ENCODE measurements at places on chromosomes 6 and 20.

- DNase-seq = no peak
Measured at GRCh38 chr6:64225503-64225902, 589.9 kb downstream of the PHF3 start.

GRCh38 chr6:124994648-124995047, 32.4 kb downstream of the RNF217 start:
- DNase-seq = no peak

- no peak for DNase-seq
Measured at GRCh38 chr6:122372647-122373046, 26.8 kb upstream of the HSF2 start.

- DNase-seq = no peak
Measured at GRCh38 chr6:30681766-30682142, 4.7 kb downstream of the PPP1R18 start.

DNA sequence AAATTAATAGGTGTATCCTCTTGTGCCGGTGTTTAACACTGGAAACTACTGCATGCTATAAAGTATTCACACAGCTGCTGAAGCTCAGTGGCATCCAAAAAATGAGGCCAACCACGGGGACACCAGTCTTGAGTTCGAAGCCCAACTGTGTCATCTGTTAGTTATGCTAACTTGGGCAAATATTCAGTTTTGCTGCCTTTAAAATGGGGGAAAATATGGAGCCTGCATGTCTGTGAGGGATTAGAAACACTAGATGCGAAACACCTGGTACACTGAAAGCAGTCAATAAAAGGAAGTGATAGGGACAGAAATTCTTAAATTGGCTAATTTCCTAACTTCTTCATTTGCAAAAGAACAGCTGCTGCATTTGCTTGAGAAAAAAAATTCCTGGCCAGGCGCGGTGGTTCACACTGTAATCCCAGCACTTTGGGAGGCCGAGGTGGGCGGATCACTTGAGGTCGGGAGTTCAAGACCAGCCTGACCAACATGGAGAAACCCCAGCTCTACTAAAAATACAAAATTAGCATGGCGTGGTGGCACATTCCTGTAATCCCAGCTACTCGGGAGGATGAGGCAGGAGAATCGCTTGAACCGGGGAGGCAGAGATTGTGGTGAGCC, 36.6 kb upstream of the MLIP start:
- no peak for DNase-seq

DNA sequence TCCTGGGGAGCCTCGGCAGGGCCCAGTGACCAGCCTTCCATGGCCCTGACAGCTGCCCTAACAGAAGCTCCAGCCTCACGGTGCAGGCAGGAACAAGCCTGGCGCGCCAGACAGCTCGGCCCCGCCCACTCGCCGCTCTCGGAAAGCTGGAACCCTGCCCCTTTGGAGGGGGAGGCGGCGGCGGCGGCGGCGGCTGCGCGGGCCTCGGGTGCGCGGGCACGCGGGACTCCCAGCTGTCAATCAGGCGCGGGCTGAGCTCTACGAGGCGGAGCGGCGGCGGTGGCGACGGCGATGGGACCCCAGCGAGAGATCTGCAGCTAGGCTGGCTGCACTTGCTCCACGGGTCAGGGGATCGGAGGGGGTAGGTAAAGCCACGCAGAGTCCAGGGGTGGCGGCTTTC, at the start of gene NRSN1:
NRSN1 (plus strand) TSS at position 236 of the 400 bp plus-strand sequence. CDS start 8,113 bp downstream, outside the sequence.
- peak; percentile 65 for DNase-seq

DNA sequence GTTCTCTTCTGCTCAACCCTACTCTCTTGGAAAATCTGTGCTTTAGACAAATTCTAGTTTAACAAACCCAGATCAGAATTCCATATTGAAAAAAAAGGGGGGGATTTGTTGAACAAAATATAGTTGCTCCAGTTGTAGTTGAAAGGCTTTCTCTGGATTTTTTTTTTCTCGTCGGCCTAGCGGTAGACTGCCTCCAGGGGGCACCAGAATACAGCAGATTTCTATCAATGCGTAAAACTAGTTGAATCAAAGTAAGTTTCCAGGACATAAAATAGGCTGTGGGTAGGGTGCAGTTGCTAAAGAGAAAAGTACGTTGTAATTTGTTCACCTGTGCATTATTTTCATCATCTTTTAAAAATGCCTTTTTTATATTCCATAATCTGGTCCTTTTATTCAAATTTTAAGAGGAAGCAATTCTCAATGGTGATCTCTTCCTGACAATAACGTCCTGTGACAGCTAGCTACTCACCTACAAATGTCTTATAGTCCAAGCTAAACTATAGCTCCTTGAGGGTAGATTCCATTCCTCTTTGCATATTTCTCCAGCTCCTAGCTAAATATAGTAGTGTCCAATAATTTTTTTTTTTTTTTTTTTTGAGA, 105.4 kb downstream of the PERP start:
- DNase-seq = no peak

- no peak for DNase-seq
Measured at GRCh38 chr6:67496191-67496590, 1138.9 kb upstream of the ADGRB3 start.

Measured in aorta (tissue), 5 donors.